ENCODE measurements at places on chromosomes 6 and 20.

DNA sequence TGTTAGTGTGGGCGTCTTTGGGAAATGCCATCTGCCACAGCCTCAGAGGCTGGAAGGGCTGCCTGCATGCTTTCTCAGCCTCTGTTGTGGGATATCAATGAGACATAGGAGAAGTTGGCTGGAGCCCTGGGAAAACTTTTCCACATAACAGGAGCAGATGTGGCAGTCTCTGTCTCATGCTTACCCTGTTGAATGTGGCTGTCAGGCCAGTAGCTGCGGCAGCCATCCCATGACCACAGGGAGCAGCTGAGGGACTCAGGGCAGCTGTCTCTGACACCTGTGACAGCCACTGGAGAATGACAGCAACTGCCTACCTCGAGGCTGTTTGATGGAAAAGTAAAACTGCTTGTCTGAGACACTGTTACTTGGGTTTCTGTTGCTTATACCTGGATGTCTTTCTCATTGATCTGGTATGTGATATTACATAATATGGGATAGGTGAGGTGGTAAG, 64.4 kb downstream of the TULP4 start:
- no peak for DNase-seq

- no peak for DNase-seq
These were observed 270.6 kb upstream of the RIN2 start for GRCh38 chr20:19487420-19487819.

DNA sequence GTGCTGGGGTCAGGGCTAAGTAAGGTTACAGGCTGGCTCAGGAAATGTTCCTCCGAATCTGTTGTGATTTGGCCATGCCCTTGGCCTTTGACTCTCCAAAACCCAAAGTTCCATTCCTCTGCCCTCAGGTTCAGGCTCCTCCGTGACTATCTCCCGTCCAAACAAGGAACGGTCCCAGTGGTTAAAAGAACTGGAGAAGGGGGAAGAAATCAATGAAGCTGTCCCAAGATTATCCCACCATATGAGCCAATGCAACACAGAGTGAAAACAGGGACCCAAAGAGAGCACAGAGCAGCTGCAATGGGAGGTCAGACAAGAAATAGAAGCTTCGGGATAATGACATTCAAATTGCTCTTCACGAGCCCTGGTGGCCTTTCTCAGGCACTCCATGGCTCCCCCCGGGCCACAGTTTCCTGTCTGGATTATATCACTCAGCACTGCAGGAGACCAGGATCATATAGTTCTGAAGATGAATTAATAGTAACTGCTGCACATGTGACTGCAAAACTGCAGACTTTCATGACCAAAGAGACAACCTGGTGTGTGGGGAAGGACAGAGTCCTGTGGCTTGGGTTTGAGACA, 211.3 kb downstream of the ZNF217 start:
- DNase-seq: no peak

DNA sequence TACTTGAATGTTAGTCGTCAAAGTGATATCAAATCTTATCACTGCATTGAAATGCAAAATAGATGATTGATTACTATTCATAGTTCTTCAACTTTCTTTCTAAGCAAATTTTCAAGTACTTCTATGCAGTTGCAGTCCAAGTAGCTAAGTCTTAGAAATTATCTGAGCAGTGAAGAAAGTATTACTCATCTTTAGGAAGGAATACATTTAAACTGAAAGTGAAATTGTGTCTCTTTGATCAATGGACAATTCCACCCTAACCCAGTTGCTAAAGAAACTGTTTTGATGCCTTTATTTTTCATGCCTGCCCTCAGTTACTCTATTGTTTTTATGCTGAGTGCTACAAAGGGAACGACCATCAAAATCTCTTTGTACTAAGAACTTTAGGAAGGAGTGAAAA, 337.4 kb downstream of the GRIK2 start:
- DNase-seq: no peak

- no peak for DNase-seq
These were observed 671.4 kb downstream of the RFPL4B start for GRCh38 chr6:113018351-113019151.

- no peak for DNase-seq
These were observed 131.7 kb upstream of the SLC22A16 start for GRCh38 chr6:110608151-110608550.

GRCh38 chr20:61500791-61501321, 248.8 kb downstream of the CDH4 start:
- DNase-seq: no peak

GRCh38 chr6:56255349-56255748, 8.0 kb upstream of the COL21A1 start:
- DNase-seq: no peak

DNA sequence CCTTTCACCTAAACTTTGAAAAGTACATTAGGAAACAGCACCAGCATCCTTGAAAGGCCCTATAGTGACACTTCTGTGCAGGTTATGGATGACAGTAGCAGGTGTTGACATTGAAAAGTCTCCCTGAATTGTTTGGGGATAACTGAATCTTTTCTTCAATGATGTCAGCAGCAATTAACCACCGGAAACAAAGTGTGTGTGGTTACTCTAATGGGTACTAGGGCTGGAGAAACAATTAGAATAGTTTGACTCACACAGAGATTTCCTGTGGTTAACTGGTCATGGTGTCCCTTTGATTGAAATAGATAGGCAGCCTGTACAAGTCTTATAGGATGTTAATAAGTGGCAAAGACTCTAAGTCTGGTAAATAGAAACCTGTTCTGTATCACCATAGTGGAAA, 189.1 kb downstream of the TBX18 start:
- DNase-seq: no peak

DNA sequence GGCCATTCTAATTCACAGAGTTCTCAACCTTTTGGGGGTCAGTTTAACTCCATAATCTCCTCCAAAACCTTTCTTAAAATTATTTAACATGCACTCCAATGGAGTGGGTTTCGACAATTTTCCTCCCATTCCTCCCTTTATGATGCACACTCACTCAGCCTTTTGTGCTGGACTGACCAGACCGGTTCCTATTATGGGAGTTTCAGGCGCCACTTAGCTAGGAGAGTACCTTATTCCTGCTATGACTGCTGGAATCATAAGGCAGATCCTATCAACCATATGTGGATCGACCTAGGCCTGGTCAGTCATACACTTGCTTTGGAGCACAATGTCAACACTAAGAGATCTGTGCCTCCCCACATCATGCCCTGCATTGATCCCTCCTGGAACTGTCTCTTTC, 63.9 kb upstream of the MOCS1 start:
- no peak for DNase-seq

DNA sequence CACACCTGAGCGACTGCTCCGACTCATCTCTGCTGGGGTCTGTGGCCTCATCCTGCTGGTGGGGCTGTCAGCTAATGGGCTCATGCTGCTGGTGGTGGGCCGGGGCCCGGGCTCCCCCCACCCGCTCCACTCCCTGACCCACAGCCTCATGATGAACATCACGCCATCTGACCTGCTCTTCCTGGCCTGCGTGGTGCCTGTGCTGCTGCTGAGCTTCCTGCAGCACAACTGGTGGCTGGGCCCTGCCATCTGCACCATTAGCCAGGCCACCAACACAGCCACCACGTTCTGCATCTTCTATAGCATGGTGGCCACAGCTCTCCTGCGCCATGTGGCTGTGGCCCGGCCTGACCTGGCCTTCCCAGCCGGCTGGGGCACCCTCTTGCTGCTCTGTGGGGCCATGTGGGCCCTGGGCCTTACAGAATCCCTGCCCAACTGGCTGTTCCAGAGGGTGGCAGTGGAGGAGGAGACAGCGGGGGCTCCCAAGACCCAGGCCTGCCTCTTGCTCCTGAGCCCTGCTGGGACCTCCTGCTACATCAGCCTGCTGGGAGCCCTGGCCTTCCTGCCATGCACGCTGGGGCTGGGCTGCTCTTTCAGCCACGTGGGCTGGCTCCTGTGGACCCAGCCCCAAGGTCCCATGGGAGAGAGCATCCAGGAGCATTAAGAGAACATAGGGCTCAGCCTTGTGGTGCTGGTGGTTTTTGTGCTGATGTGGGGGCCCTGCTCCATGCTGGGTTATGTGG, 39.6 kb downstream of the RAB44 start:
- no peak for DNase-seq

- DNase-seq: no peak
These were observed 110.0 kb downstream of the SCML4 start for GRCh38 chr6:107714104-107714503.

- no peak for DNase-seq
These were observed 91.9 kb downstream of the FAM217A start for GRCh38 chr6:3987053-3987452.

GRCh38 chr20:18011951-18012645, 43.3 kb downstream of the MGME1 start:
- no peak for DNase-seq

DNA sequence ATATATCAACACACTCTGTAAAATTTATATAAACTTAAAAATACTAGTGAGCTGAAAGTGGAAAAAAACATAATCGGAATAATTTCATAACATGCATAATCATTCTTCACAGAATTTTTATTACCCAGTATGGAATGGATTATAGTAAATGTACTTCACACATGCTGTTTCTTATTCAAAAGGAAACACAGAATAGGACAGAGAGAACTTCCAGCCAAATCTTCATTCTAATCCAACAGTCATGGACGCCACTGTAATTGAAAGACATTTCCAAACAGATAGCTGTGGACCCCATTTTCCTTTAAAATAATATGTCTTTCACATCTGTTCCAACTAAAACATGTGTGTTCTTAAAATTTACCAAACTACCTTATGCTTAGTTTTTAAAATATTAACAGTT, 126.6 kb upstream of the RUNX2 start:
- DNase-seq: no peak

- no peak for DNase-seq
These were observed 89.6 kb downstream of the TMEM242 start for GRCh38 chr6:157233686-157234085.

- DNase-seq: no peak
These were observed 45.7 kb upstream of the MCUR1 start for GRCh38 chr6:13859871-13860555.

DNA sequence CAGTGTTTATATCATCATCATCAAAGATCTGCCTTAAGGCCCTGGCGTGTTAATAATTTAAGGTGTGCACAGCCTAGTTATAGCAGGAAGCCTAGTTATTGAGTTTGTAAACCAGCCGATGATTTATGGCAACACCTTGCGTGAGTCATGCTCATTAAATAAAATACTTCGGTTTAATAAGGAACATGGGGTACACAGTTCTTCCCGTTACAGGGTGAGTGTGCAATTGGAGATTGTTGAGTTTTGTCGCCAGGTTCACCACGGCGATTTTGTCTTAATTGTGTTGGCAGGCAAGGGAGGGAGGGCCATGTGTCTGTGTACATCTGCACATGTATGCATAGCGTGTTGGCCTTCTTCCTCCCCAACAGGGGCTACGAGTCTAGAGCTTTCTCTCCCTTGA, 104.0 kb downstream of the TFAP2A start:
- DNase-seq: no peak
